Transverse colon (tissue), 4 donors: ENCODE measurements at places on chromosomes 13 and 19. TPM values are rescaled to one million over a fixed set of nuclear protein-coding genes. Genes with fewer than 3 reads are reported as not detected.
A peak's percentile ranks its signal among the peaks of the same experiment; 100 is the strongest.

The C3 gene
- total RNA-seq, result 50.1 TPM

The TMED1 gene
- 40.4 TPM for total RNA-seq

The TNFSF9 gene
- total RNA-seq, result not detected

The MYO1F gene
- 70.7 TPM for total RNA-seq

The PSPN gene
- 3.7 TPM for total RNA-seq

GRCh38 chr19:45177817-45178261 is at the start of gene TRAPPC6A:
TRAPPC6A (minus strand) TSS chr19:45178237; CDS start chr19:45178218, 19 bp downstream.
- no peak for DNase-seq

DNA sequence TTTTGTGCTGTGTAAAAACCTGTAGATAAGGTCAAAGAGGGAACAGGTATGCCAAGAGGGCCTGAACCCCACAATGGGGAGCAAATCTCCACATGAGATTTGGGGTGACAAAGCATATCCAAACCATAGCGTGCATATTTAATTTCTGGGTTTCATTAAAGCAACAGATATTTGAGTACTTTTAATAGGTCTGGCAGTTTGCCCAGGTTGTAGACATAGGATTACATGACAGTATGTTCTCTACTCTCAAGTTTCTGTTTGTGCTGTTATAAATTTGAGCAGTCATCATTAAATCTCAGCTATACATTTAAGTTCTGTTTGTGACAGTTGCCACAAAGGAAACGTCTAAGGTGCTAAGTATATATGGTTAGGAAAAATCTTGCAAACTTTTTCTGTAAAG is 236.4 kb downstream of the ATP8A2 start:
- no peak for DNase-seq

GRCh38 chr13:45055902-45056648 is 64.2 kb upstream of the GTF2F2 start:
- peak; percentile 11 for DNase-seq

DNA sequence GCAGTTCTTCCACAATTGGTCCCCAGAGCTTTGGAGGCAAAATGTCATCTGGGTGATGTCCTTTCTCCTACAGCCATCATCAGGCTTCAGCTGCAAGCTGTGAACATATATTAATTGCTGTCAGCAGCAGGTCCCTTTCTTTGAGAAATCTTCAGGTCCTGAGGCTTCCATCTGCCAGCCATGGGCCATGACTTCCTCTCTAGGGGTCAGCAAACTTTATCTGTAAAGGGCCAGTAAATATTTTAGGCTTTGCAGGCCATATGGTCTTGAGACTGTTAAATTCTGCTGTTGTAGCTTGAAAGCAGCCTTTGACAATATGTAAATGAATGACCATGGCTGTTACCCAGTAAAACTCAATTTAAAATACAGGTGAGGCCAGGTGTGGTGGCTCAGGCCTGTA is 27.1 kb downstream of the SERP2 start:
- no peak for DNase-seq

DNA sequence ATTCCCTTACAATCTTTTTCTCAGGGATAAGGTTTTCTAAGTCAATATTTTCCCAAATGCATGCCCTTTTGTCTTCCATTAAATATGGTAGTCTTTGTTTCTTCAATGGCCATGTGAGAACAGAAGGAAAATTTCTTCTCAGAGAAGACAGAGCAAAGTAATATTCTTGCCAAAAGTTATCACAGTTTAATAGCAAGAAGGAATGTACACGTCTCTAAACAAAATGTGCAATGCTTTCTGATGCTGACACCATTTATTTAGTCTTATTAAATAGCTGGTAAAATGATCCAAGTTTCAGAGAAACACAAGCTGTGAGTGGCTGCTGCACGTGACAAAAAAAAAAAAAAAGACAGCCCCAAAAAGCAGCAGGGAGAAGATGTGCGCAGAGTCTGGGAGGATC is 542.5 kb downstream of the GPC6 start:
- no peak for DNase-seq

DNA sequence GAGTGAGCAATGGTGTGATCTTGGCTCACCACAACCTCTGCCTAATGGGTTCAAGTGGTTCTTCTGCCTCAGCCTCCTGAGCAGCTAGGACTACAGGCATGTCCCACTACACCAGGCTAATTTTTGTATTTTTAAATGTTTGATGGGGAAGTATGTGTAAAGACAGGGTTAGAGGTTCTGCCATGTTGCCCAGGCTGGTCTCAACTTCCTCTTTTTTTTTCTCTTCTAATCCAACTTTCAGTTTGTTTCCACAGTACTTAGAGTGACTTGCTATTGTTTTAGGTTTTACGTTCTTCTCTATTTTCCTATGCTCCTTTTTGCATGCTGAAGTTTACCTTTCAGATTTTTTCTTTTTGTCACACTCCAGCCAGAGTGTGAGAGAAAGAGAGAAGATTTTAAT is 1433.0 kb downstream of the UQCRFS1 start:
- no peak for DNase-seq

DNA sequence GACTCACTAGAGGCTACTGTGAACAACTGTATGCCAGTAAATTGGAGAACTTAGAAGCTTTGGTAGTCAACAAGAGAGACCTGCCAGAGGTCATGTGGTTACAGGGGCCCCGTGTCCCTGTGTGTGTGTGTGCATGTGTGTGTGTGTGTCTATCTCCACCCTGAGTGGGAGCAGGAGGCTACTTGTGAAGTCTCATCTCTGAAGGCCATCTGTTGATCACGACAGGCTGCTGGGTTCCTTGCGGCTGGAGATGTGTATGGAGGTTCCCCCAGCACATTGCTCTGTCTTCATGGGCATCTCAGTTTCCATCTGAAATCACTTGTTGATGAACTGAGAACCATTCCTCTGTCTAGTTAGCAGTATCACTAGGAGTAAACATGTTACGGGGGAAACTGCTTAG is 58.2 kb upstream of the TEX29 start:
- no peak for DNase-seq

DNA sequence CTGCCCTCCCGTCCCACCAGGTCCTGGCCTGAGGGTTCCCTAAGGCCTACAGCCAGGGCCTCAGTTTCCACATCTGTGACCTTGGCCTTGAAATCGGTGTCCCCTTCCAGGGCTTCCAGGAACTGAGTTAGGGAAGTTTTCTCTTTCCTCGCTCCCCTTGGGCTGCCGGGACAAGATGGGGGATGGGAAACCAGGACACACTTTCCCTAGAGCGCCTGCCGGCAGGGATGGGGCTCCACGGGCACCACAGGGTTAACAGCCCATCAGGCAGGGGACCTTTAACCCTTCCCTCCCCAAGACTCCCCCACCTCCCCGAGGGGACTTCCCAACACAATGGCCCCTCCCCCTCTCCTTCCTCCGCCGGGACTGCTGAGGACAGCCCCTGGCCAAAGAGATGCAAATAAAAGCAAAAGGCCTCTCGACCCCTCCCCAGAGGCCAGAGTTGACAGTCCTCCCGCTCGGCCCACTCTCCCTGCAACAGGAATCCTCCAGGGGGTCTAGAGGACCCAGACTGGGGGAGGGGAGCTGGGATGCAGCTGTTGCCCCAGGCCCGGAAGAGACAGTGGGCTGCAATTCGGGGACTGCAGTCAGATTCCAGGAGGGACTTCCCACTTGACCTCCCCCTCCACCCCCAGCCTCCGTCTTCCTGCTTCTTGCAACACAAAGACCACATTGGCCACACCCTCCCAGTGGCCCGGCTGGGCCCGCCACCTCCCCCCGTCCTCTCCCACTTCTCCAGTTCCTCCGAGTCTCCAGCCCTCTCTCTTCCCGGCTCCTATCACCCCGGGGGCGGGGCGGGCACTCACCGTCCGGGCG is 3.4 kb downstream of the BBC3 start:
- DNase-seq, result peak; percentile 89
